Foreskin keratinocyte (primary cell): ENCODE measurements at places on chromosomes 1 and 21. TPM values are rescaled to one million over a fixed set of nuclear protein-coding genes. Genes with fewer than 3 reads are reported as not detected.

The DIPK1A gene
- total RNA-seq, result 9.9 and 12.3 TPM in 2 replicates

The FAM43B gene
- total RNA-seq, result 0.07 TPM in 1 of 2 replicates, not detected in the other

The SYT6 gene
- not detected in 2 replicates for total RNA-seq

The CRNN gene
- not detected in 2 replicates for total RNA-seq

The NTMT2 gene
- total RNA-seq, result not detected in 2 replicates

The RGS7 gene
- total RNA-seq, result not detected in 2 replicates

The SERPINC1 gene
- not detected in 2 replicates for total RNA-seq

The C1orf116 gene
- total RNA-seq, result 76.9 and 78.2 TPM in 2 replicates

The TDRD5 gene
- total RNA-seq, result not detected in 2 replicates

The C1orf159 gene
- 14.4 and 15.4 TPM in 2 replicates for total RNA-seq

The SYNC gene
- 4.5 and 6.6 TPM in 2 replicates for total RNA-seq

The GUCA2A gene
- not detected in 2 replicates for total RNA-seq

The CNIH3 gene
- total RNA-seq, result 0.65 and 0.78 TPM in 2 replicates

The C8B gene
- not detected in 2 replicates for total RNA-seq

The LPAR3 gene
- total RNA-seq, result 25.9 and 32.3 TPM in 2 replicates

The ETV3L gene
- not detected in 2 replicates for total RNA-seq

The AXDND1 gene
- 0.21 and 0.31 TPM in 2 replicates for total RNA-seq

The RGS1 gene
- total RNA-seq, result not detected in 2 replicates

The RO60 gene
- total RNA-seq, result 57.9 and 68.3 TPM in 2 replicates

The TMOD4 gene
- 0.65 and 0.88 TPM in 2 replicates for total RNA-seq

The TNN gene
- total RNA-seq, result not detected in 2 replicates

The ADORA3 gene
- not detected in 2 replicates for total RNA-seq

The FAF1 gene
- 67.1 and 68.7 TPM in 2 replicates for total RNA-seq

The LCE2D gene
- 0.18 TPM in 1 of 2 replicates, not detected in the other for total RNA-seq

The SPRR5 gene
- 0.24 and 0.32 TPM in 2 replicates for total RNA-seq

The ECE1 gene
- total RNA-seq, result 51.1 and 63.5 TPM in 2 replicates

The GPR37L1 gene
- total RNA-seq, result 0.03 TPM in 1 of 2 replicates, not detected in the other

The OR2T33 gene
- total RNA-seq, result not detected in 2 replicates

The NR1I3 gene
- total RNA-seq, result not detected in 2 replicates

The KLHDC9 gene
- 1.3 and 2.0 TPM in 2 replicates for total RNA-seq

The AMY2A gene
- total RNA-seq, result not detected in 2 replicates

The NFIA gene
- 15.1 and 16.8 TPM in 2 replicates for total RNA-seq

The KRTAP12-2 gene
- not detected in 2 replicates for total RNA-seq

The OR2AK2 gene
- total RNA-seq, result not detected in 2 replicates

The FCER1G gene
- 0.27 and 0.35 TPM in 2 replicates for total RNA-seq

The CFAP141 gene
- total RNA-seq, result not detected in 2 replicates

The TRAPPC10 gene
- 24.3 and 27.5 TPM in 2 replicates for total RNA-seq

The SRGAP2 gene
- 41.8 and 48.9 TPM in 2 replicates for total RNA-seq

The MROH7 gene
- total RNA-seq, result not detected in 2 replicates

The KCNJ15 gene
- 35.6 and 42.7 TPM in 2 replicates for total RNA-seq

The ODF2L gene
- 30.8 and 31.1 TPM in 2 replicates for total RNA-seq

The CFHR5 gene
- total RNA-seq, result not detected in 2 replicates

The ARID1A gene
- total RNA-seq, result 41.8 and 42.4 TPM in 2 replicates

The HEYL gene
- total RNA-seq, result 0.03 TPM in 1 of 2 replicates, not detected in the other

The SPATA21 gene
- not detected in 2 replicates for total RNA-seq

The RGS16 gene
- total RNA-seq, result 0.07 and 0.14 TPM in 2 replicates

The LY9 gene
- not detected in 2 replicates for total RNA-seq

The FAM72A gene
- total RNA-seq, result 5.7 and 7.1 TPM in 2 replicates

The CYP4B1 gene
- not detected in 2 replicates for total RNA-seq

The PLA2G2F gene
- 0.04 and 0.07 TPM in 2 replicates for total RNA-seq

The PMF1 gene
- 54.7 and 56.2 TPM in 2 replicates for total RNA-seq

The C1orf115 gene
- total RNA-seq, result 1.4 TPM in 2 replicates

The MIXL1 gene
- not detected in 2 replicates for total RNA-seq
